Stimulated activated CD8-positive, alpha-beta memory T cell treated with anti-CD3 and anti-CD28 coated beads, Interleukin-15, amount 100 ng/mL, for 4 hours (primary cell): ENCODE measurements at places on chromosomes 7 and 10.

- DNase-seq, result no peak
Measured at GRCh38 chr10:125442856-125443540, 240.0 kb downstream of the TEX36 start.

DNA sequence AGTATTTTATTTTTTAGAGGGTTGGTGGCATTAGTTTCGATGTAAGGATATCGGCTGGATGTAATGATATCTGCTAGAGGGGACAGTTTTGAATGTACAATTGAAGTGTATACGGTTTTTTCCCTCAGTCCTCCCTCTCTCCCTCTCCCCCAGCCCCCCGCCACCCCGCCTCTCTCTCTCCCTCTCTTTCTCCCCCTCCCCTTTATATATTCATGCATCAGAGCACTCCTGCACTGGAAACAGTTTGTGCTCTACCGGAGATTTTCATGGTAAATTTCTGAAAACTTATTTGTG lies 1.6 kb downstream of the GLCCI1 start:
- no peak for DNase-seq

GRCh38 chr7:122300211-122300932 lies 4.2 kb downstream of the FEZF1 start:
- DNase-seq, result no peak

DNA sequence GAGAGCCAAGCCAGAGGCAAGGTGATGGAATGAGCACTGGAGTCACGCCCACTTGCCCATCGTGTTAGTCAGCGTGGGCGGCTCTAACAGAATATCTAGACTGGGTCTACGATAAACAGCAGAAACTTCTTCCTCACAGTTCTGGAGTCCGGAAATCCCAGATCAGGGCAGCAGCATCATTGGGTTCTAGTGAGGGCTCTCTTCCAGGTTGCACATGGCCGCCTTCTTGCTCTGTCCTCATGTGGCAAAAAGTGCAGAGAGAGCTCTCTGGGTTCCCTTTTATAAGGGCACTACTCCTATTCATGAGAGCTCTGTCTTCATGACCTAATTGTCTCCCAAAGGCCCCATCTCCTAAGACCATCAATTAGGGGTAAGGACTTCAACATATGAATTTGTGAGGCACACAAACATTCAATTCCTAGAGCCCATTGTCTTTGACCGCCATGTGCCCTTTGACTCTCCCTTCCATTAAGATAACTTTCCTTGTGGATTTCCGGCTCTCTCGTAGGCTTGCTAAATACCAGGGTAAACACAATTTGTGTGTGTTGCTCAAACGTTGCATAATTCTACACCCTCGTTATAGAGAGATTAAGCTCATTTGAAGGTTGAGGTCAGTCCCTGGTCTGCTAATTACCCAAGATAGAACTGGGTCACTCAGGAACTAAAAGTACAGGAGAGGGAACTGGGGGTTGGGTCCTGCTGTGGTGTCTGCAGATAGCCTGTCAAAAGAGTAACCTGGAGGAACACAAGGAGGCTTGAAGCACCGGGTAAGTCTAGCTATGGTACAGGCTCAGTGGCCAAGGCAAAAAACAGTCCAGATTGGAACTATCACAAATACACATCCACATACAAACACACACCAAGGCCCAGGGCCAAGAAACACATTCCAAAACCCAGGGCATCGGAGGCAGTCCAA lies 28.7 kb upstream of the USP6NL start:
- no peak for DNase-seq

GRCh38 chr7:81370822-81371221 lies 399.0 kb downstream of the HGF start:
- DNase-seq, result no peak

DNA sequence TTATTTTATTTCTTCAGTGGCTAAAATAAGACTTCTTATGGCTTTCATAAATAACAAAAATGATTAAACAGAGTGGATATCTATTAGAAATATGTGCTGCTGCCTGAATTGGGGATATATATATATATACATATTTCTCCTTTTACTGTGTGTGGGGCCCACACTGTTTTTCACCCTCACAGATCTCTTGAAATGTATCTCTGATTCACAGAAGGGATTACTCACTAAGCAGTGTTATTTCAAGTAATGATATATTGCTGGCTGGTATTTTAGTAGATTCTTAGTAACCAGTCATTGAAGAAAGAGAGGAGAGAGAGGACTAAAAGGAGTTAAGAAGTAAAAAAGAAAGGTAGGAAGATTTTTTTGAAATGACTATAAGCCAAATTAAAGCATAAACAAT lies 308.6 kb upstream of the NRP1 start:
- DNase-seq, result no peak

- no peak for DNase-seq
Measured at GRCh38 chr10:5776881-5777197, 36.4 kb downstream of the GDI2 start.

GRCh38 chr7:50307368-50308032 lies 3.0 kb downstream of the IKZF1 start:
- DNase-seq, result no peak

GRCh38 chr10:86943316-86944030 lies 13.9 kb downstream of the MMRN2 start:
- DNase-seq, result no peak

- no peak for DNase-seq
Measured at GRCh38 chr7:127177156-127177555, 75.6 kb downstream of the GRM8 start.

- no peak for DNase-seq
Measured at GRCh38 chr7:110568932-110569331, 522.0 kb upstream of the LRRN3 start.

DNA sequence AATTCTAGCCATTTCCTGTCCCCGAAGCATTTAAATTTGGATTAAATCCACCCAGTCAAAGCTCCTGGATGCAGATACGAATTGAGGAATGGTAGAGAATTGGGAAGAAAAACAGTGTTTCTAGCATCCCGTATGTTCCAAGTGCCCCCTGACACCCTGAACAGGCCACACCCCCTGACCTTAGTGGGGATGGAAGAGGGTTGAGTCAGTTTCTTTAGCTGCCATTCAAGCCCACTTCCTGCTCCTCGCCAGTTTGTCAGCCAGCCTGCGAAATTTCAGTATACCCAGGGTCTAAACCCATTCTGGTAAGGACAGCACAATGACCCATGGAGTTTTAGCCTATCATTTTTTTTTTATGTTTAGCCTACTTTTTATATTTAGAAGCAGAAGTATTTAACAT lies 101.1 kb downstream of the PKD1L1 start:
- DNase-seq, result no peak

GRCh38 chr10:50517626-50518025 lies 106.1 kb downstream of the SGMS1 start:
- no peak for DNase-seq

DNA sequence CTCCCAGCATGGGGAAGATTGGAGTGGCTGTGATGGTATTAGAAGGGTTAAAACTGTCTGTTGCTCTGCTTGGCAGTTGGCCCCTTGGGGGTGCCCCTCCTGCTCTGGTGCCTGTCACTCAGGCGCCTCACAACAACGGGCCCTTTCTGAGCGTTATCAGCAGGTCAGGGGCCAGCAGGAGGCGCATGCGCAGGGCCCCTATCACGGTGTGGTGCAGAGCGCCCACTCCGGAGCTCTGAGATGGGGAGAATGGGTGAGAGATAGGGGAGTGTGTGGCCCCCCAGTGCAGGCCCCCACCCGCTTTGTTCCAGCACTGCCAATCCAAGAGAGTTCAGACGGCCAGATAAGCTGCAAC lies 24.8 kb downstream of the GBX1 start:
- no peak for DNase-seq

DNA sequence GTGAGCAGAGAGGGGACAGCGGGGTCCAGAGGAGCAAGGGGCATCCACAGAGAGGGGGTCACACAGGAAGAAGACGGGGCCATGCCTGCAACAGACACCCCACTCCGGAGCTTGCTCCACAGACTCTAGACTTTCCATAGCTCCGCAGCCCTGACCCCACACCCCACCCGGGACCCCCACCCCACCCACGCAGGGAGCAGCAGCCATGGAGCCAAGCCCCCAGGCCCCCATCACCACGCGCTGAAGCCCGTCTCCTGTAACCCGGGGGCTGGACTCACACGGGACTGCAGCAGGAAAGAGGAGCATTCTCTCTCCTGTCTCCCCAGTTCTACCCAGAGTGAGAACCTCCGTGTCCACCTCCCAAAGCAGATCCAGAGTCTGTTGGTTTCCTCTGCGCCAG lies 38.8 kb upstream of the ADGRA1 start:
- DNase-seq, result no peak

DNA sequence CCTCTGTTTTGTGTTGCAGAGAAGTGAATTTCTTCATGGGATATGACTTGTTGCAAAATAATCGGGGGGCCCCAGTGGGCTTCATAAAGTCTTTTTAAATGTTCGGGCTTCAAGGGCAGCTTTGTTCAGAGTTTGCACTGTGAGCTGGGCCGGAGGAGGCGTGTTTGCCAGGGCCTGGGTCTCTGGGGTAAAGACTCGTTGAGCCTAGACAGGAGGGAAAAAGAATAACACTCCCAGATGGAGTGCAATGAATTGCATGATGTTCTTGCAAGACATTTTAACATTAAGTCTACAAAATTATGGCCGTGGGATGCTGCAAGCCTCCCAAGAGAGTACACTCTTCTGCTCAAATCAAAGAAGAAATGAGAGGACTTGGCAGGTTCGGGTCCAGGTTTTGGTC lies 23.6 kb downstream of the BMPER start:
- DNase-seq, result no peak

DNA sequence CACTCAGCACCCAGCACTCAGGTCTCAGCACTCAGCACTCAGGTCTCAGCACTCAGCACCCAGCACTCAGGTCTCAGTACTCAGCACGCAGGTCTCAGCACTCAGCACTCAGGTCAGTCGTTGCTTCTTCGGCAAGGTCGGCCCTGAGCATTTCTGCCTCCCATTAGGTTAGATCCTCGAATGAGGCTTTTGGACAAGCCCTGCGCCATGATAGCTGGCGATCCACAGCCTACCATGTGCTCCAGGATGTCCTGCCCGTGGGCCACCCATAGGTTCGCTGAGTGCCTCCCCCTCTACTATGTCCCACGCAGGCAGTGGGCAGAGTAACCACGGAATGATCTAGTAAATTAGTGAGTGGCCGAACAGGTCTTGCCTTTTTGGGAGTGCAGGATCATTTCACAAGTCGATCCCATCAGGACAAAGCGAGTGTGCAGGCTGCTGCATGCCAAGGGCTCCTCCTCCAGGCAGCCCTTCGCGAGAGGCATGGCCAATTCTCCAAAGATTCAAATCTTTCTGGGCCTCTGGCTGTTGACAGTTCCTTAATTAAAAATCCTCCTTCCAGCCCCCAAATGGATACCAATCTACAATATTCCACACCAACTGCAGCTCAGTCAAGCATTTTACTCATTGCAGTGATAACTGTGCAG lies 206.3 kb downstream of the ADARB2 start:
- no peak for DNase-seq

DNA sequence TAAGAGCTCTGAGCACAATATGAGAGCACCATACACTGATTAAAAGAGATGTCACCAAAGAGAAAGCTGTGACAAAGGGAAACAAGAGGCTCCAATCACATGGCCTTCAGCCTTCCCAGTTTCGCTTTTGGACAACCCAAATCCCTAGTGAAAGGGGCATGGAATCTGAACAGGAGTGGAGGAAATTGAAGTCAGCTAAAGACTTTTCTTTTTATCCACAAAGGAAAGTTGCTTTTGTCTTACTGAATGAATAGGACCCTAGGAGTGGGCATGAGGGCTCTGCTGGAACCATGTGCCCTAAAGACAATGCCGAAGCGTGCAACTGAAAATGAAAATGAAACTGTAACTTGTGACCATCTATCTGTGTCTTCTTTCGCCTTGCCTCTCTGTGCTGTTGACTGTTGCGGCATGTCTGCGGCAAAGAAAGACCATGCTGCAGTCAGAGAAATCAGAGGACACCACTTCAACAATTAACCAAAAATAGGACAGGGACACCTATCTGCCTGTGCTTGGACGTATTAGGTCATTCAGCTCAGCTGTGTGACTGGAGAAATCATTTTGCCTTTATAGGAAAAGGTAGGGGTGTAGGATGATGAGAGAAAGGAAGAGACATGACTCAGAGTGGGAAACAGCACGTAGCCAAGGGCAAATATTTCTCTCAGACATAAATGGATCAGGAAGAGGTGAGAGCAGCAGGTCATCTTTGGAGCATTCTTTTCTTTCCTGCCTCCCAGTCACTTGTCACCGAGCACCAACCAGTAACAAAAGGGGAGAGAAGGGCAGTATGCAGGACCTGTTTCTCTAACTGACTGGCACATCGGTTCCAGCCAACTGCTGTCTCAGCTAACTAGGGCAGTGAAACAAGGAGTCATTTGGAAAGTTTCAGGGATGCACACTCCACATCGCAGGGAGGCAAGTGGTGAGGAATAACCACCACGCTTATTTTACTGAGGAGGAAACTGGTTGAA lies 12.3 kb downstream of the CAV2 start:
- no peak for DNase-seq

DNA sequence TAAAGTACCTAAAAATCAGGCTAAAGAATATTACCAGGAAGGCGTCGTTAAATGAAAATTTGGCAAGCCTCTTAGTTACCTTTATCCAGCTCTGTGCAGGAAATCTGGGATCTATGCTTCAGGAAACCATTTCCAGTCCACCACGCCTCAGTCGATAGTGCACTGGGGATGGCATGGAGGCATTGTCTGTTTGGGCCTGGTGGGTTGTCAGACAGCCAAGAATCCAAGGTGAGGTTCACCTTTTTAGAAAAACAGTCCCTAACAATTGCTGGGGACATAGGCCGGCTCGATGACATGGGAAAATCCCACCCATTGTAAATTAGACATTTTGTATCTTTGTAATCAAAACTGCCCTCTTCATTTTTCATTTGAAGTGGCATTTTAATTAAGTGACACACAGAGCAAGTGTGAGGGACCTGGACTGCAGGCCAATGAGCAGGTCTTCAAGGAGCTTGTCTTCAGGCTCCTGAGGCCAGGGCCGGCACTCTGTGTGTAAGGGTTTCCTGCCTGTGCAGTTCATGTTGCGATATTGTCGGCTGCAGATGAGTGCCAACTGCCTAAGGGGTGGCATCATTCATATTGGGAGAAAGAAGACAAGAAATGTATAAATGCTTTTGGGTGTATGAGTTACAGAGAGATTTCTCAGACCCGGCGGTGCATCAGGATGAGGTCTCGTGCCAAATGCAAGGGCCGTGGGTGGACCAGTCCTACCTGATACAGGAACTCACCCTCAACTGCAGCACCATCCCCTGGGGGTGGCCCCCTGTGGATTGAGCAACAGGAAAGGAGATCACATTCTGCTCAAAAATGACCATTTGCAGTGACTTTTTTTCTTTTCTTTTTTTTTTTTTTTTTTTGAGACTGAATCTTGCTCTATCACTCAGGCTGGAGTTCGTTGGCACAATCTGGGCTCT lies 80.8 kb downstream of the PTPRE start:
- DNase-seq, result no peak

GRCh38 chr7:14351167-14351566 lies 361.7 kb upstream of the ETV1 start:
- DNase-seq, result no peak

GRCh38 chr7:37289781-37290180 lies 158.9 kb downstream of the ELMO1 start:
- DNase-seq, result no peak

DNA sequence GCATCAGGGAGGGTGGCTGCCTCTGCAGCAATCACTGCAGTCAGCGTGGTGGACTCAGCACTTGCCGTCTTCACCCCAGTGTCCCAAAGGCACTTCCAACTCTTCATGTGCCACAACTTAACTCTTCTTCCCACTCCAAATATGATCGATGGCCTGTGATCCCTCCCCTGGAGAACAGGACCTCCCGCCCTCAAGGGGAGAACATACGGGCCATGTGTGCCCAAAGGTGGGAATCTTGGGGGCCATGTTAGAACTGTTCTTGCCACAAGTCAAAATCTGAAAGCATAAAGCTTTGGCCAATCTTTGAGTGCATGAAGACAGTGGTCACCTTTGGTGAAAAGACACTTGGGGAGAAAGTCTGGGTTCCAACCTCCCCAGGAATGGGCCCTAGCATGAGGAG lies 368.5 kb upstream of the MGMT start:
- DNase-seq, result no peak

GRCh38 chr7:100573691-100574361 lies at the start of gene SAP25:
TSS of gene SAP25 (minus strand) at chr7:100573900. CDS start at chr7:100573742, 158 bp downstream.
- no peak for DNase-seq
